ENCODE measurements at places on chromosomes 6 and 20. TPM values are rescaled to one million over a fixed set of nuclear protein-coding genes. Genes with fewer than 3 reads are reported as not detected.

- no peak for DNase-seq
Measured at GRCh38 chr6:45933855-45934254, 81.8 kb downstream of the CLIC5 start.

- DNase-seq = no peak
Measured at GRCh38 chr20:10659651-10660601, 13.9 kb downstream of the JAG1 start.

- no peak for DNase-seq
Measured at GRCh38 chr6:142773324-142773723, 171.7 kb downstream of the HIVEP2 start.

GRCh38 chr20:49919461-49919860, 4.1 kb upstream of the SPATA2 start:
- DNase-seq = no peak

DNA sequence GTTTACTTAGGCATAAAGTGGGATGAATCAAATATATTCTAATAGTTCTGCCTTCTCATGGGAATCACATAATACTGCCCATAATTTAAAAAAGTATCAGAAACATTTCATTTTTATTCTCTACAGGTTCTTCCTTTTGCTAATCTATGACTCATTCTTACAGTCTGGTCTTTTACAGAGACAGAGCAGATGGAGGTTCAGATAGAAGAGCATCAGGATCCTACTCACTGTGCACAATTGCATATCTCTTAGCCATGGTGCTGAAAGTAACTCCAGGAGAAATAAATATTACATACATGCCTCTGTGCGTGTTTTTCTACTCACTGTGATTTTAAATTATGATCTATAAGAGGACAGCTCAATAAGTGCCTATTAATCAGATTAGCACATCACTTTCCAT, 16.3 kb upstream of the OR2B6 start:
- no peak for DNase-seq

- DNase-seq = no peak
Measured at GRCh38 chr6:90612313-90612680, 25.4 kb upstream of the MAP3K7 start.

DNA sequence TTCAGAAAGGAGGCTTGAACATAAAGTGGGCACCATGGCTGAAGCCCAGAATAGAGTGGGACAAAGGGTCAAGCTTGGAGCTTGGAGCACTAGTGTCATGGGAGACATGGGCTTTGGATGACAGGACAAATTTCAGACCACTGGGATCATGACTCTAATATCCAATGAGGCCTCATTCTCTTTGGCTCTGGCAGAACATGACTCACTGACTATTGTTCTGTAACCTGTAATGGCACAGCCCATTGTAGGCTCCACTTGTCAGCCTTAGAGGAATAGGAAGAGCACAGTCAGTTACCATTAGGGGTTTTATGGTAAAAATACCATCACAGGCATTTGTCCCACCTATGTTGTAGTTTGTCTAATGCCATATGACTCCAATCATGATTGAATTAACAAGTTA, 34.0 kb upstream of the MMS22L start:
- DNase-seq = no peak

DNA sequence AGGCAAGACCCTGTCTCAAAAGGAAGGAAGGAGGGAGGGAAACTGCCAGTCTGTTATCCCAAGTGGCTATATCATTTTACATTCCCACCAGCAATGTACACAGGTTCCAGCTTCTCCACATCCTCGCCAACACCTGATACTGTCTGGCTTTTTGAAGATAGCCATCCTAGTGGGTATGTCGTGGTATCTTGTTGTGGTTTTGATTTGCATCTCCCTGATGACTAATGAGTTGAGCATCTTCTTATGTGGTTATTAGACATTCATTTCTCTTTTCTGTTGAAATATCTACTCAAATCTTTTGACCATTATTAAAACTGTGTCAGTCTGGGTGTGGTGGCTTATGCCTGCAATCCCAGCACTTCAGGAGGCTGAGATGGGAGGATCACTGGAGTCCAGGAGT, 47.9 kb upstream of the ARID1B start:
- DNase-seq = no peak

DNA sequence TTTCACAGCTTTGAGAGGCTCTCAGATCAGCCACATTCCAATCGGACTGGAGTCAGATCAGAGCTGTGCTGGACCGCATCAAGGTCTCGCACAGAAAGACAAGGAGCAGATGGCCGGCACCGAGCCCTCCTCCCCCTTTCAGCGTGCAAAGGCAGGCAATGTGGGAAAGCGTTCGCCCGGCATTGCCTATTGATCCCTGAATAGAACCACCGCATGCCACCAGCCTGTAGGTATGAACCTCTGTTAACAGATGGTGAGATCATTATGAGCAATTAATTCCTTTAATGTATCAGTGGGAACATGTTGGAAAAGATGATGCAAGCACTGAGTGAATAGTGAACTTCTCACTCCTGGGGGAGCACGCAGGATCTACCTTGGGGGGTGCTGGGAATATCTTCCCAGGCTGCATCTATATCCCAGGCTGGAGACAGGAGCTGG, 117.5 kb upstream of the ID4 start:
- DNase-seq = no peak

DNA sequence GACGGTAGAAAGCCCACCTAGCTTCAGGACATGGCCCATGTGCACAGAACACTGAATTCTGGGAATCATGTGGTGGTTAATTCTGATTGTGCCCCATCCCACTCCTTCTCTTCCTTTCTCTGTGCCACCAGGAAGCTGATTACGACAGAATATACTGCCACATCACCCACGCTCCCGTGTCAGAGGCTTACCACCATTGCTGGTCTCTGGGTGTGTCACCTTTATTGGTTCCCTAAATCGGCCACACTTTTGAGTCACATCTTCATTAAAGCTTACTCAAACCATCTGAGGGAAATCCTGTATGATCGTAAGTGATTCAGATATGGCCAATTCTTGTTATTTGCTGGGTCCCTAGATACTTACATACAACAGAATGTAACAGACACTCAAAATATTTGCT, 3.1 kb downstream of the TRMT6 start:
- DNase-seq = no peak

GRCh38 chr20:42775037-42775436, 414.7 kb downstream of the PTPRT start:
- no peak for DNase-seq

The FILIP1 gene
- 23.4 TPM for total RNA-seq

The GJA1 gene
- 281 TPM for total RNA-seq

The CRISP2 gene
- total RNA-seq = not detected

The SCRT2 gene
- total RNA-seq = not detected

The FOXP4 gene
- total RNA-seq = 15.7 TPM

The ASXL1 gene
- 135 TPM for total RNA-seq

The DEFB124 gene
- not detected for total RNA-seq

The NOX3 gene
- not detected for total RNA-seq

The UTRN gene
- total RNA-seq = 243 TPM

The FBXO30 gene
- total RNA-seq = 20.5 TPM

Data from thoracic aorta (tissue), 2 donors.